CD4-positive, alpha-beta memory T cell (primary cell): ENCODE measurements at places on chromosomes 5 and 9.

GRCh38 chr9:94663140-94663539 lies 23.8 kb upstream of the FBP1 start:
- no peak for DNase-seq

DNA sequence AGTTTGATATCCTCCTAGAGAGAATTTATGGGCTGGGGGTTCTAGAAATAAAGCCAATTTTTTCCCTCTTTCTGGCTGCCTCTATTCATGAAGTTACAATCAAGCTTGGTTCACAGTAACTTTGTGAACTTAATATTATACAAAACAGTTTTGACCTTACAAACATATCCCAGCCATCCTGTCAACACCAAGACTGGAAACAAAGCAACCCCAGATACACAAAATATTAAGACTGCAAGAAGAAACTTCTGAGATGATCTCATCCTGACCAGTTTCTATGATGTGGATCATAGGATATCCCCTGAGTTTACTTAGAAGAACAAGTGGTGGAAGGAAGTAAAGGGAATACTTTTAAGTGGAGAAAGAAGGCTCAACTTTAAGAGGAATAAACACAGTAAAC lies 28.3 kb upstream of the CER1 start:
- no peak for DNase-seq

GRCh38 chr5:35443803-35444595 lies 173.7 kb upstream of the SPEF2 start:
- DNase-seq, result no peak

GRCh38 chr9:8168916-8169438 lies 369.4 kb upstream of the DMAC1 start:
- no peak for DNase-seq

GRCh38 chr5:157481265-157481664 lies 21.3 kb downstream of the NIPAL4 start:
- DNase-seq, result no peak

GRCh38 chr5:27594141-27594540 lies 555.8 kb upstream of the CDH9 start:
- no peak for DNase-seq

- DNase-seq, result no peak
Observed at GRCh38 chr5:41510176-41510831, at the start of gene PLCXD3. Gene PLCXD3, minus strand, starts transcription at chr5:41510601. Its CDS starts 75 bp downstream, at chr5:41510526.
